ENCODE measurements at places on chromosomes 1 and 21.

DNA sequence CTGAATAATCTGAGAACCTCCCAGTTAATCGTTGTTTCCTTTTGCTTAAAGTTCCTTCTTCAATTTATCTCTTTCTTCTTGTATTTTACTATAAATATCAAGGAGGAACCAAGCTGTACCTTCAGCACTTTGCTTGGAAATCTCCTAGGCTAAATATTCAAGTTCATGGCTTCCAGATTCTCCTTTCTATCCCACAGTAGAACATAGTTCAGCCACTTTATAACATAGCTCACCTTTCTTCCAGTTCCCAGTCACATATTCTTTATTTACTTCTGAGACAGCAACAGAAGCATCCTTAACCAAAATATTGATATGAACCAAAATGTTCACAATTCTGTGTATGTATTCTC is 11.0 kb downstream of the ZMYM4 start:
- DNase-seq = no peak

GRCh38 chr1:34320053-34320669 is 143.5 kb downstream of the C1orf94 start:
- no peak for DNase-seq

- DNase-seq = no peak
Measured at GRCh38 chr1:228368801-228369607, 37.6 kb downstream of the TRIM11 start.

- DNase-seq = no peak
Measured at GRCh38 chr1:94940738-94941137, 13.8 kb upstream of the CNN3 start.

Measured in CD4-positive, alpha-beta T cell treated with Interleukin-10 for 1 hour (primary cell).